ENCODE measurements at places on chromosomes 5 and 9.

GRCh38 chr9:122378236-122378635 is 7.4 kb downstream of the PTGS1 start:
- no peak for DNase-seq

GRCh38 chr9:36023260-36024048 is 13.3 kb upstream of the RECK start:
- no peak for DNase-seq

DNA sequence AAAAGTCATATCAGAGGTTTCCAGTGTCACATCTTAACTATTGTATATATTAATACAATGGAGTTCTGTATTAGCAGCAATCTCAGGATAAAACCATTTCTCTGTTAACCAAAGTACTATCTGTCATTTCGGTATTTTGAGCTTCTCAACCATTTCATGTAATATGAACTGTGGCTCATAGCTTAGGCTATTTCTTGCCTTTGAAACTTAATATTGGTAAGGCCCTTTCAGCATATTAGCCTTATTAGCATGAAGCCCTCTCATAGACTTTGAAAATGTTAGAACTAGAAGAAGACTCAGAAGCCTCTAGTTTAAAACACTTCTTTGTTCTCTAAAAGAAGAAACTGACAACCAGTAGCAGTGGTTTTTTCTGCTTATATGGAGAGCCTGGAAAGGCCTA is 731 bp downstream of the CAVIN4 start:
- DNase-seq, result no peak

DNA sequence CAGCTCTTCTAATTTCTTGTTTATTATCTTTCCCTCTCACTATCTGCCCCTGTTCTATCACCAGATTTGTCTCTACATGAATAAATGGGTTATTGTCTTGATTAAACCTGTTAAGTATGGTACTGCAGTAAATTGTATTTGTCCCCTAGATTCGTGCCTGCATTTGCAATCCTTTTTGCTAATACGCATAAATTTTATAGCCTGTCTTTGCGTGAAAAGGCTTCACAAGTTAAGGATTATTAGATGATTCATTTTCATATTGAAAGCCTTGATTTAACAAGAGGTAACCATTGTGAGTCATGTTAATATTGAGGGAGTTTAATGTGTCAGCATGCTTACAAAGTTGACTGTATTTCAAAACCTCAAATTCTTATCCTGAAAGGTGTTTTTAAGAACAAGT is 204.6 kb downstream of the PCSK1 start:
- no peak for DNase-seq

DNA sequence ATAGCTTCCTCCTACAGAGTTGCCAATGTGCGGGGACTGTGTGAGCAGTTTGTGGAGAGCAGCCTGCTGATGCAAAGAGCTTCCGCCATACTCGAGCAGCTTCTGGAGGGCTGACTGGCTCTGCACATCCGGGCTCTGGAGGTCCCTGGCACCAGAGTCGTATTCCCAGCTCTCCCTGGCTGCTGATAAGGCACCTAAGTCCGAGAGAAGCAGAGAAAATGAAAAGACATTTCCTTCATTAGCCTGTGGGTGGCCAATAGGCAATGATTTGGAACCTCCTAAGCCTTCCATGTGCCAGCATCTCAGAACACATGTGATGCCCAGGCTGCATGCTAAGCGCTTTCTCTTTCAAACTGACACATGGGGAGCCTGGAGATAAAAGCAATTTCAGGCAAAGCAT is 94.3 kb downstream of the TSSK1B start:
- no peak for DNase-seq

- DNase-seq, result no peak
Measured at GRCh38 chr9:97284798-97285197, 22.7 kb upstream of the CCDC180 start.

GRCh38 chr9:87810679-87811178 is 71.9 kb upstream of the SPATA31E1 start:
- no peak for DNase-seq

- no peak for DNase-seq
Measured at GRCh38 chr9:84669288-84670137, at the start of gene NTRK2. TSS of gene NTRK2 (plus strand) at chr9:84669729. CDS start at chr9:84670749, 1,020 bp downstream.

DNA sequence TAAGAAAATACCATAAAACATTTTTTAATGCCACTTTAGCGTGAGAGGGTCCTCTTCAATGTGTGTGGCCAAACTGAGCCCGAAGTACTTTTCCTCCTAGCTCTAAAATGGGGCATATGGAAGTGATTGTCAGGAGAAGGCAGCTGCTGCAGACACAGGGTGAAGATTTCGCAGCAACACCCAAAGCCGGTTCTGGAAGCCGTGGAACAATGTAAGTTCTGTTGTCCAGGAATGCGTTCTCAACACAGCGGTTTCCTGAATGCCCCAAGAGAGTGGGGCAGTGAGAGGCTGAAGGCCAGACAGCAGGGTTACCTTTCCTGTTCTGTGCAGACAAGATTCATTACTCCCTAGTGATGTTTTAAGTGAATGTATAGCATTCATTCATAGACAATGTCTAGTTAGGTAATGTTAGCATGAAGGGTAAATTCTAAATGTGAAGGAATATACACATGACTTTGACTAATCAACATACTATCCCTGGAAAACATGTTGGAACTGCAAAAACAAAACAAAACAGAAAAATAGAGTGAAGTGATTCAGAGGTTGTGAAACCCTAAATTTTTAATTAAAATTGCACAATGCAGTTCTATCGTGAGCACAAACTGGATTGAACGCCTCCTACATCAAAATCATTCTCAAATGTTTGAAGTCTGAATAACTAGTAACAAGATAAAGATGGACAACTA is 197.0 kb upstream of the SEMA6A start:
- DNase-seq, result no peak

- no peak for DNase-seq
Measured at GRCh38 chr5:80230269-80230992, 25.4 kb downstream of the SERINC5 start.

DNA sequence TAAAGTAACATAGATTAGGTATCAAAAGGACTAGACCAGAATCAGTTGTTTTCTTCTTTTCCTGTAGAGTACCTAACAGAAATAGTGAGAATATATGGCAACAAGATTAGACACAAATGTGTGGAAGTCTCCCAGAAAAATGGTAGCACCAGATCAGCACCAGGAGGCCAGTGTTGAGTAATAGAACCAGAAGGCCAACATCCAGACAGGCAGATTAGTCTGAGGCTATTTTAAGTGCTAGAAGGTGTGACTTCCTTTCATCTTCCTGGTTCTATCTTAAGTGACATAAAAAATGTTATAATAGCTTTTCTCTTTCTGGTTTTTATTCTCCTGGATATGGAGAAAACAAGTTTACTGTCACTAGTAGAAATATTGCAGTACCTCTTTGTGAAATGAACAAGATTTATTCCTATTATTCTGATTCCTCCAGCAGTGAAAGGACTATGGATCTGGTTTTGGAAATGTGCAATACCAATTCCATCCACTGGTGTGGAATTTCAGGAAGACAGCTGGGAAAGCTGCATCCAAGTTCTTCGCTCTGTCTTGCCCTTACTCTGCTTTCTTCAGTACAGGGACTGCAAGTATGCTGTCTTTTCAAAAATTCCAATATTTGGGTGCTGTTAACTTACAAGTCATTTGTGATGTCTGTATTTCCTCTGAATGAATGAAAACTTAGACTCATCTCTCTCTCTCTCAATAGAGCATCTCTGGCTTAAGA is 39.1 kb downstream of the SHLD3 start:
- DNase-seq, result no peak

DNA sequence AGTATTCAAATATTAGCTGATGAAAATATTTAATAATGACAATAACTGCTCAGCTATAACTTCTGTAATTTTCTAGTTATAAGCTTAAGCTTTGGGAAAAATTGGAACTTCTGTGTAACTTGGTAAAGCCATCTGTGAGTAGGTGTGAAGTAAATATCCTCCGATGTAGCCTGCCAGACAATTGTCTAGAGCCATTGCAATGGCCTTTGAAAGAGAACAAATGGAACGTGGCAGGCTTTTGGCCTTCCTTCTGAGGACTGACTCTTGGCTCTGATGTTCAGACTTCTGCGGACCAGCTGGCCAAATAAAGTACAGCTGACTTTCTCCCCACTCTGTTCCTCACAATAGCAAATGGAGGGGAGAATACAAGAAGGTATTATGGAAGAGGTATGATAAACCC is 203.4 kb upstream of the NMUR2 start:
- DNase-seq, result no peak

DNA sequence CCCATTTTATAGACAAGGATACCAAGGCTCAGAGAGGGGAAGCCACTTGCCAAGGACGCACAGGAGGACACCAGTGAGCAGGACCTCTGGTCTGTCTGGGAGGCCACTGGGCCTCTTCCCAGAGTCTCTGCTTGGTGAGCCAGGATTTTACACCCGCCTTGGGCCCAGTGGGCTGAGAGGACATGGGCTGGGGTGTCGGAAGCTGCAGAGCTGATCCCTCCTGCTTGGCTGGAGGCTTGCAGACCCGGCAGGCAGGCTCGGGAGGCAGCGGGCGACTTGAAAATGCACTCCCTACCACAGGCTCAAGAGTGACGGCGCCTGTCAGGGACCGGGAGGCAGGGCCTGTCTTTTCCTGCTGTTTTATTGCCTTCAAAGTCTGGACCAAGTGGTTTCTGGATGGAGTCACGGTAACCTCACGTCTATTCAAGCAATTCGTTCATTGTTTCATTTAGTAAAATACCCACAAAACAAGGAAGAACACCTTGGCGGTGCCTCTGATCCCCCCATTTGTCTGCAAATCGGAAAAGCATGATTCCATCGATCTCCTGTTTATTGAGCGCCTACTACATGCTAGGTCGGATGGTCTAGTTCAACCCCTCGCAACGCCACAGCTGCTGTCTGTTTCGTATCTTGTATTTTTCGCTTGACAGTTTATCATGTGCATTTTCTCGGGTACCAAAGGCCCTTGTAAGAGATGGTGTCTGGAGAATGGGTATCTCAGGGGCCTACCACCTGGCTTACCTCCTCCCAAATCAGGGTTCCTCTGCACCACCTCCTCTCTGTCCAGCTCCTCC is 108.1 kb upstream of the IER5L start:
- no peak for DNase-seq

DNA sequence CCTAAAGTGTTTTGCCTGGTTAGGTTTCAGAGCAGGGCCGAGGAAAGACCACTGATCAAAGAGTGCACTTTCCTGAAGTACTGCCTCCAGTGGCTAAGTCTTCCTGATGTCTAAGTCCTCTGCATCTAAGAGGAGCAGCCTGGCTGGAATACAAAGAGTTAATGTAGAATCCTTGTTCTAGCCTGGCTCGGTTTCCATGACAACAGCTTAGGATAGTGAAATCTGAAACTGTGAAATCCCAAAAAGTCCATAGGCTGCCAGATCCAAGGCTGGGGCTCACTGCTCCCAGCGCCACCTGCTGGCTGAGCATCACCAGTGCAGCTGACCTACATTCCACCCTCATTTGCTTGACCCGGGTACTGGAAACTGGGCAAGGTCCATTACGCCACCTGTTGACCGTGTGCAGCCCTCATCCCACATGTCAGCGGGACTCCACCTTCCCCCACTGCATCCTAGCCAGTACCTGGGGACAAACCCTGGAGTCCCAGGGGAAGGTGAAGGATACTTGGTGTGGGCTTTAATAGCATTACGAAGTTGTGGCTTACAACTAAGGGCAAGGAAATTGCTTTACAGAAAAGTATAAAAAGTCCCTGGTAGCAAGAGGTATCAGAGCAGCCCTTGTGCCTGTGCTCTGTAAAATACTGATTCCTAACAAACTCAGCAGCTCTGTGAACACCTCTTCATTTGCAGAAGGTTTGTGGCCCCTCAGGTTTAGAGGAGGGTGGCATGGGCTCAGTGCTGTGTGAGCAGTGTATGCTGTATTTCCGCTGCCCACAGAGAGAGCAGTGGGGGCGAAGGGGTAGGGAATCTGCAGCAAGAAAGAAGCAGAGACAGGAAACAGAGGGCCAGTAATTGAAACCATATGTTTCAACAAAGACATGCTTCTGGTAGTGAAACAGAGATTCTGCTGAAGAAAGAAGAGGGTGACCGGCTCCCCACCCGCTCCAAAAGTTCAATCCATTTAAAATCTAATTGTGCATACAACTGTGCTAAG is 36.0 kb downstream of the PCDHGC5 start:
- no peak for DNase-seq

DNA sequence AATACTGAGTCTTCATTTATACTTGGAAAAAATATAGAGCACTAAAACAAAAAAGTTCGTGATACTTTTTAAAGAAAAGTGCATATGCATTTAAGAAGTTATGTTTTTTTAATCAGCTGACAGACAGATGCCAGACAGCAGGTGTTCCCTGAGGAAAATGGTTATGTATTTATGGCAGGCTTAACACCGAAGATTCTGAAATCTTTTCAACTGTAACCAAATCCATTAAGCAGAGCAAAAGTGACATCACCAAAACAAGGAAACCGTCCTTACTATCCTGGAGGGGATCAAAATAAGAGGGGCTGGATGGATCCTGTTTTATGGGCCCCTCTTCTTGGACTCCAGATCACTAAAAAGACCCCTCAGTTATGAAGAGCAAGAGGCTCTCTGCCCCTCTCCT is 404.9 kb upstream of the ADAMTS16 start:
- no peak for DNase-seq

DNA sequence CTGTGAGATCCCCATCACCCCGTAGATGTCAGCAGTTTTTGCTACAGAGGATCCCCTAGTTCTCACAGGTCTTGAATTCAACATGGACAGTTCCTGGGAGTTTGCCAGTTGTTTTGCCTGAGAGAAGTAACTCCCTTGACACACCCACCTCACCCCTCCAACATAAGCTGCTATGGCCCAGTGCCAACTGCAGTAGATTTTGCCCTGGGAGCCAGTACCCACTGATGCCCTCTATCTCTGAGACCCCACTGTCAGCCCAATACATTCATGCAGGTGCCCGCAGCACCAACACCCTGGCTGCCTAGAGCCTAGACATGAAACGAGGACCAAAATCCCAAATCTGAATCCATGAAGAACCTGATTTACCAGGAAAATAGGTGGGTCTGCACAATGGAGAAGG is 583.9 kb upstream of the CTNND2 start:
- DNase-seq, result no peak

GRCh38 chr5:172141949-172142319 is 46.1 kb downstream of the STK10 start:
- DNase-seq, result no peak

- DNase-seq, result no peak
Measured at GRCh38 chr9:108290839-108291585, 564.8 kb downstream of the ACTL7B start.

DNA sequence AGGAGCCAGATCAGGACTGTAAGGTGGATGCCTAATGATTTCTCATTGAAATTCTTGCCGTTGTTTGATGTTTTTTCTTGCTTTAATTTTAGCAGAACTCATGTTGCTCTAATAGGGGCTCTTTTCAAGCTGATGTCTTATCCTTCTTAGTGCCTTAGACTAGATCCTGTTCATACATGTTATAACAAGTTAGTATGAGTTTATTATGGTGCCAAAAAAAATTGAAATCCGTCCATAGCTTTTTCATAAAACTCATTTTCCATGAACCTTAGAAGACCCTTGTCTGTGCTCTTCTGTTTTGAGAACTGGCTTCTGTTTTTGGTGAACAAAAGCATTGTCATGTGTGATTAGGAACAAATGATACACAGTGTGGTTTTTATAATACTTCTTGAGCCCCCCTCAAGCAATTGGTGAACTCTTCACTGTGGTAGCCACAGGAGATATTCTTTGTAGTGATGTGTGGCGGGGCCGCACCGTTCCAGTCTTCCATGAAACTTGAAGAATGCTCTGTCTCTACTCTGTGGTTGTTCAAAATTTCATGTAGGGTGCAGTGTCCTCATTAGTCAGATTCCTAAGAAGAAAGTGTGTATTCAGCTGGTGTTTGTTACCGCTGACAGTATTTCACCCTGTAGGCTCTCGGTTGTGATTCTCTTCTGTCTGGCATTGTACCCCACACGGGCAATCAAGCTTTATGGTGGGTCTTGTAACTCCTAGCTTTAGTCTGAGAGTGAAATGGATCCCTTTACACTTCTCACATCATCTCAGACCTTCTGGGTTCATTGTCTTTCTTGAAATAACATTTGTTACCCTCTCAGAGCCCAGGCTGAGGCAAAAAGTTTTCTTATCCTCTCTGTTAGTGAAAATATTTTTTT is 10.7 kb downstream of the OTULIN start:
- DNase-seq, result no peak
